CD4-positive, alpha-beta T cell treated with Interleukin-6 for 4 hours (primary cell): ENCODE measurements at places on chromosomes 11 and 22.

DNA sequence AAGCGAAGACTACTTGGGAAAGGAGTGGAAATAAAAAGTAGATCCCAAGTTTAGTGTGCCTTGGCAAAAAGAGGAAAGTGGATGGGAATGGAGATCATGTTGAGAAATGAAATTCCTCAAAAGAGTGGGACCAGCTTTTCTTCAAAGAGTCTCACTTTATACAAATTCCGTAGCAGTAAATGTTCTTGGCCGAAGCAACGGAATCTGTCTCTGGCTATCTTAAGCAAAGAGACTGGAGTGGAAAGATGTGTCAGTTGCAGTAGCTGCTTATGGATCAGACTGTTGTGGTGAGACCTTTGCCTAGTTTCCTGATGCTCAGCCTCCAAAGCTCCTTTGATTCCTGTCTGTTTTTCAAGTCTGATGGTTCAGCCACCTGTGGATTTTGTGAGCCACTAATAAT is 73.6 kb downstream of the CSTPP1 start:
- no peak for DNase-seq

GRCh38 chr11:64969209-64969608 is 2.7 kb downstream of the MAJIN start:
- no peak for DNase-seq

DNA sequence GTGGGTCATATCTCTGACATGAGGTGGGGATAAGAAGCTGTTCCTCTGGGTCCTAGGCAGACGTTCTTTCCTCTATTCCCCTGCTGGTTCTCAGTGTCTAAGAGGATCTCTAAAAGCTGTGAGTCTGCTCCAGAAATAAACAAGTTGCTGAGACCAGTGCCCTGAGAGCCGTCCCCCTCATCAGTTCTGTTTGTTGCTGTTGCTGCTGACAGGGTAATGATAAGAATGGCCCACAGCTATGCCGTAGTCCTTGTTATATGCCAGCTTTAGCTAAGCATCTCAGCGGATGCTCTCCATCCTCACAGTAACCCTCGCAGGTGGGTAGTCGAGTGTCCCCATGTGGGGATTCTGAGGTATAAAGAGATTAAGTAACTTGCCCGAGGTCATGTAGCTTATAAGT is 23.5 kb upstream of the ST14 start:
- no peak for DNase-seq

DNA sequence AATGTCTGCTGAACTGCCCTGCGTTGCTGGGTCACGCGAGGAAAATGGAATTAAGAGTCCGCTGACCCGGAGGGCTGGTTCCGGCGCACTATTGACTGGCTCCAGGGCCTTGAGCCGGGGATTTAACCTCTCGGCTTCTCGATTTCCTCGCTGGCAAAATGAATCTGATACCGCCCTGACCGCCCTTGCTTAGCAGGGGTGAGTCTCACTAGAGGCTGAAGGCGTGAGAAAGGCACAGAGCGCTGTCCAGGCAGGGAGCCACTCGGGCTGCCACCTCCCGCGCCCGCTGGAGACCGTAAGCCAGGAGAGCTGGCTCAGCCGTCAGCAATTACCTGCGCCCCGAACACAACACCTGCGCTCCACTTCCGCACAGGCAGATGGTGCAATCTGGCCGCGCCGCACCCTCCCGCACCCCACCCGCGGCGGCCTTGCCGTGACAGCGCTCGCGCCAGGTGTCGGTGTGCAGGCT is 65.6 kb downstream of the BUD13 start:
- no peak for DNase-seq

DNA sequence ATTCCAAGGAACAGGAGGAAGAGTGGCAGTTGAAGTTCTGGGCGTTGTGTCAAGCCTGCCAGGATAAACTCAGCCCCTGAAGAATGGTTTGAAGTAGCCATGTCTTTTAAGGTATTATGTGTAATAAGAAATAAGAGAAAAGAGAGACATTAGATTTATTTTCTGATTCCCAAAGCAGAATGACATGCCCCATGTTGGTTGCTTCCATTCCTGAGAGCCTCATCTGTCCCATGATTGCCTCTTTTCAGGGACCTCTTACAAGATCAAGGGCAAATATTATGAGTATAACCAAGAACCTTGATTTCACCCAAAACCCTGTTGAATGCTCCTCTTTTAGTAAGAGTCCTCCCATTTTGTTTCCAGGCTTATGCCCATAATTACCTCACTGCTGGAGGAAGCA is at the start of gene OR8D2:
Gene OR8D2, minus strand, starts transcription at position 101 of the 400 bp plus-strand sequence. Its CDS starts 0 bp downstream, at position 101.
- DNase-seq: no peak

DNA sequence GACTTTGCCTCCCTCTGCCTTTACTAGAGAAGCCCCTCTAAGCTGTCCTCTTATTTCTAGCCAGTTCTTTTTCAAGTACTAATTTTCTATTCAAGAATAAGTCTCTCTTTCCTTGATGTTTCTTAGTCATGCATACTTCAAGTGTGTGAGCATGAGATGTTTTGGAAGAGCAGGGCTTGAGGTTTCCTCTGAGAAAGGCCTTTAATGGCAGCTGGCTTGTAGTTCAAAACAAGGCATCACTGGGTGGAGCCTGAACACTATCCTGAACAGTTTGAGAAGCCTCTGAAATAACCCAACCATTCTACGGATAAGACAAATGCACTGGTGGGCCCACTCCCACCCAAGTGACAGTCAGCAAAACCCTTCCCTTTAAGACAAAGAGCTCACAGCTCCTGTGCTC is 37.6 kb downstream of the CLDN25 start:
- DNase-seq: no peak

- DNase-seq: no peak
Observed at GRCh38 chr11:122101625-122102291, 14.3 kb downstream of the BLID start.

DNA sequence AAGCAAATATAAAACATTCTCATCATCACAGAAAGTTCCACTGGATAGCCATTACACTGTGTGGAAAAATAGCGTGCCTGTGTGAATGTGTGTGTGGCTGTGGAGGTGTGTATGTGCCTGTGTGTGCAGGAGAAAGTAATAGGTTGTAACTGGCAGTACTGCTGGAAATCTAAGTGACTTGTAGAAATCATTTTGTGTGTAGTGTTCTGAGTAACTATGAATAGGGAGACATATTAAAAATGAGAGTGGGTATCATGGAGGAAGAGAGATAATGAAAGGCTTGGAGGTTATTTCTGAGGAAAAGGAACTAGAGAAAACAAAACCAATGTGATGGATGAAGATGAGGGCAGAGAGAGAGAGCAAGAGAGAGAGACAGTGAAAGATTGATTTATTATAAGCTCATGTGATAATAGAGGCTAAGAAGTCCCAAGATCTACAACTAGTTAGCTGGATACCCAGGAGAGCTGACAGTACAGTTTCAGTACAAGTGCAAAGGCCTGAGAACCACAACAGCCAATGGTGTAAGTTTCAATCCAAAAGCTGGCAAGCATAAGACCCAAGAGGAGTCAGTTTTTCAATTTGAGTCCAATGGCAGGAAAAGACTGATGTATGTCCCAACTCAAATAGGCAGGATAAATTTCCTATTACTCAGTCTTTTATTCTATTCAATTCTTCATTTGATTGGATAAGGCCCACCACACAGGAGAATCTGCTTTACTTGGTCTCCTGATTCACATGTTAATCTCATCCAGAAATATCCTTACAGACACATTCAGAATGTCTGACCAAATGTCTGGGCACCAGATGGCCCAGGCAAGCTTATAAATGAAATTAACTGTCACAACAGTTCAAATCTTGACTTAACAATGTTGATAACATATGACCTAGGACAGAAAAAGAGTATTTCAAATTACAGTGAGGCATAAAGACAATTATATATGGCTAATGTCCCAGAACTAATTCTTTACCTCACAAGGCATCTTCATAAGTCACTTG is 14.9 kb downstream of the KBTBD3 start:
- DNase-seq: no peak

- no peak for DNase-seq
Observed at GRCh38 chr22:50198624-50199017, 2.2 kb upstream of the SELENOO start.

GRCh38 chr11:47995360-47995769 is 15.0 kb downstream of the PTPRJ start:
- no peak for DNase-seq

- DNase-seq: no peak
Observed at GRCh38 chr22:50061141-50061823, 3.2 kb upstream of the TTLL8 start.

GRCh38 chr11:368414-369335 is 624 bp upstream of the B4GALNT4 start:
- DNase-seq: no peak

- no peak for DNase-seq
Observed at GRCh38 chr22:47407461-47408025, 645.1 kb downstream of the TBC1D22A start.

DNA sequence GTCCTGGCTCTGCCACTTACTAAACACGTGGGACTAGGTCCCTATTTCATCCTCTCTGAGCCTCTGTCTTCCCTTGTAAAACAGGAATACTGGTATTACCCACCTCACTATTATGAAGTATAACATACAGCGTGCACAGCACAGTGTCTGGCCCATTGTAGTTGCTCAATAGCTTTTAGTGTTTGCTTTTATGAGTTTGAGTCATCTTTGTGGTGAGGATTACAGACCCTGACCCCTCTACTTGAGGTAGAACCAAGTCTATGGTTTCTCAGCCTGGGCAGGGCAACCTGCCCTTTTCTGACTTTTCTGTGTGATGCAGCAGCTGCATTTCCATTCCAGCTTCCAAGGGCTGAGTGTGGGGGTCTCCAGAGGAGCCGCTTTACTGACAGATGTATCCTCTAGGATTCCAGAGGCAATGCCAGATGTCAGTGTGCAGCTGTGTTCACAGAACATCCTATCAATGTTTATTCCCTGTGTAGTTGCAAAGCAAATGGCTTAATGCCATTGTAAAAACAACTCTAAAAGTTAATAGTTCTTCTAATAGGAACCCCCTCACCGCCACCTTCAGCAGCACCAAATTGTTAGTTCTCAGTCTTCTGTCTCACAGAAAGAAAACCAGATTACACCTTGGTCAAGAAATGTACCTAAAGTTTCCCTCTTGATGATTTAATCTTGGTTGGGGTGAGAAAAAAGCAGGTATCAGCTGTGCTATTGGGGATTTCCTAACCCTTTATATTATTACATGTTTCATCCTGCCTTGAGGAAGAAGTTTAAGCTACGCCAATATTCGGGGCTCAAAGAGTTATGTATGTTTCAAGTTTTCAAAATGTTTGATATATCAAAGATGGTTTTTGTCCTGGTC is 16.8 kb downstream of the PRR5L start:
- no peak for DNase-seq

- no peak for DNase-seq
Observed at GRCh38 chr11:65861165-65861505, 902 bp downstream of the MUS81 start.

DNA sequence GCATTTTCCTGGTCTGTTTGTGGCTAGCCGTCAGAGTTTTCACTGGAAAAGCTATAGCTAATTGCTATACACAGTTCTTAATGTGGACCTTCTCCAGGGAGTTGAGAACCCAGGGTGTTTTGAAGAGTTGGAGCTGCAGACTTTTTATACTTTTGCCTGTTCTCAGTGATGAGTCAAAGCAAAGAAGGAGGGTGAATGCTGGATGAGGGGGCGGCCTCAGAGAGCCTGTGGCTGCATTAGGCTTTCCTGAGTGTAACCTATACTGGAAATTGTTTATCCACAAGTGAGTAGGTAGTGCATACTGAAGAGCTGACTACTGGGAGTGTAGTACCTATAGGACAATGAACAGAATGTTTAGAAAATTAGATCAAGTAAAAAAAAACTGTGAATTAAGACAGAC is 79.7 kb upstream of the HORMAD2 start:
- no peak for DNase-seq

GRCh38 chr11:130839981-130840666 is 76.2 kb downstream of the SNX19 start:
- DNase-seq: no peak

- no peak for DNase-seq
Observed at GRCh38 chr11:68337399-68337835, 25.0 kb downstream of the LRP5 start.

DNA sequence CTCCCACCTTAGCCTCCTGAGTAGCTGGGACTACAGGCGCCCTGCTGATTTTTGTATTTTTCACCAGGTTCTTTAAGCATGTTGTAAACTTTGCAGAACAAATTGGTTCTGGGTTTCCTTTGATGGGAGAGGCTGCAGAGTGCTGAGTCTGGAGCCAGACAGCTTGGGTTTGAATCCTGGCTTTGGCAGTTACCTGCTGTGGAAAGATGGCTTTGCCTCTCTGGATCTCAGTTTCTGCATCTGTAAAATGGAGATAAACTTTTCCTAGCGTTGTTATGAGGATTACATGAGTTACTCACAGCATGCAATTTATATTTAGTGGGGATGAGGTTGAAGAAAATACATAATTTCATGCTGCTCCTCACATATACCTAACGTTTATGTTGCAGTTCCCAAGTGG is 19.1 kb downstream of the ZNRF3 start:
- DNase-seq: no peak

- DNase-seq: no peak
Observed at GRCh38 chr11:84524422-84525051, 1102.6 kb downstream of the DLG2 start.

DNA sequence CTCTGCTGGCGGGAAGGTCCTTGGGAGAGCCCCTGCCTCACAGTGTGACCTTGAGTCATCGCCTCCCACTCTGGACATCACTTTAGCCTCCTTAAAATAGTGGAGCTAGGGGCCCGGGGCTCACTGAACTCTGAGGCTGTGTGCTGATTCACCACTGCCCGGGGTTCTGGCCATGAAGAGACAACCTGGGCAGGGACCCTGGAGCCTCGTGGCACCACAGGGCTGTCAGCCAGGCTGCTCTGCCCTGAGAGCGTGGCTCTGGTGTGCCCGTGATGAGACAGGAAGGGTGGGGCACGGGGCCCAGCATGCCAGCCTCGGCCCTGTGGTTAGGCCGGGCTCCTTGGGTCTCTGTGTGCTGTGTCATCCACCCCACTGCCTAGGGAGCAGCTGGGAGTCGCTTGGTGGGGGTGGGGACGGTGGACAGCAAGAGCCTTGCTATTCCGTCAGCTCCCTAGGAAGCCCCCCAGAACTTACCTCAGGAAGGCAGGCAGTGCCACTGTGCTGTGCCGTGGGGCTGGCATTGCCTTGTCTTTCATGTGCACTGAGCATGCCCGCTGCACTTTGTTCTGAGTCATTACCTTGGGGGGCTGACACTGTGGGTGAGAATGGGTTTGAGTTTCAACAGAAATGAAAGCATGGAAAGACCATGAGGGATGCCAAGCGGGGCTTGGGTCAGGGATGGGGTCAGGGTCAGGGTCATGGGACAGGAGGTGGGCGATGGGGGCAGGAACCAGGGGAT is 31.7 kb downstream of the TPCN2 start:
- DNase-seq: peak; percentile 43

- DNase-seq: no peak
Observed at GRCh38 chr22:25660336-25660735, 81.7 kb upstream of the MYO18B start.

GRCh38 chr11:17369684-17370243 is 18.2 kb downstream of the NCR3LG1 start:
- no peak for DNase-seq
